Lung microvascular endothelial cell (primary cell): ENCODE measurements at places on chromosomes 2 and 18. TPM values are rescaled to one million over a fixed set of nuclear protein-coding genes. Genes with fewer than 3 reads are reported as not detected.
A peak's percentile ranks its signal among the peaks of the same experiment; 100 is the strongest.

Gene NPHP1
- total RNA-seq, result 0.40 and 1.5 TPM in 2 replicates

Gene MC2R
- total RNA-seq, result not detected in 2 replicates

- peak; percentile 45 for DNase-seq
Measured at GRCh38 chr2:29042561-29043075, 31.7 kb downstream of the PCARE start.

- DNase-seq, result peak; percentile 49
Measured at GRCh38 chr2:119223521-119224390, at the start of gene STEAP3. Gene STEAP3 (plus strand): TSS chr2:119223834. CDS start chr2:119231013, 7,179 bp downstream.

DNA sequence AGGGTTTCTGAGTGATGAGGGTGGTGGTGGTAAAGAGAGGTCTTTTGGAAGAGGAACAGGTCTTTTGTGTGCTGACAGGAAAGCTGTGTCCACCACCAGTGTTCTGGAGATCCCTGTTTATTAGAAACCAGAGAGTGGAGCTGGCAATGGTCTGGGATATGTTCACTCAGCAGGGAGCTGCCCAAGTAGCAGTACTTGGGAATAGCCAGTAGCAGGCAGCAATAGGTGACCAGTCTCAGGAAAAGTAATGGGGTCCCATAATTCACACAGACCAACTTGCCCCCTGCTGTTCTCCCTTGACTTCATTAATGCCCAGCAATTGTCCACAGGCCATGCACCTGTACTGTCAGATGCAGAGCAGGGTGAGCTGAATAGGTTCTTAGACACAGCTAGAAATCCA is 1.8 kb downstream of the TSPYL6 start:
- no peak for DNase-seq

DNA sequence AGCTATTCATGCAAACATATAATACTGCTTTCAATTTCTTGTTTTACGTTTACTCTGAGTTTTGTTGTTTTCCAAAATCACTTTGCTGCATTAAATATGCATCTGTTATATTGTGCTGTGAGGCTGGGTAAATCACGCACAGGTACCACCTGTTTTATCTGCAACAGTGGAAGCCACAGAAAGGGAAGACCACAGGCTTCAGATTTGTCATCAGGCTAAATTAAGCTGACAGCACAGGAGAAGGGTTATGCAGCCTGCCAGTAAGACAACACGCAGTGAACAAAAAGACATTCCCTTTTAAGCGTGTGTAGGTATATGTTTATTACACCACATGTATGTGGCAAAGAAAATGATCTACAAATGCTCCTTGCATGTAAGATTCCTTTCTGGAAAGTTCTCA is 38.2 kb downstream of the ZNF516 start:
- no peak for DNase-seq

DNA sequence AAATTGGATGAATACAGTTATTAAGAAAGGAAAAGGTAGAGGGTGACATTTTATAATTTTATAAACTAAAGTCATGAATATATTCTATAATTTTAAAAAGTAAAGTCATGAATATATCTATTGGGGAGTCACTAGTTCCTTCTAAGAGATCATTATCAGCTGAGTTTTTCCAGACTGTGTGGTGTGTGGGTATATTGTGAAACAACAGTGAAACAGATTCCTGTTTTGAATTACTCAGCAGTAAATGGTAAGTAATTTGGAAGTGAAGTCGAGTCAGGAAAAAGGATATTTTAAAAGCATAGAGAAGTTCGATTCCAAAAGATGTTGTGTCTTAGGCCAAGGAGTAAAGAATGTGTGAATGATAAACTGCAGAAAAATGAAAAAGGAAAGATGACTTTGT is 1018.2 kb upstream of the NXPH2 start:
- no peak for DNase-seq

DNA sequence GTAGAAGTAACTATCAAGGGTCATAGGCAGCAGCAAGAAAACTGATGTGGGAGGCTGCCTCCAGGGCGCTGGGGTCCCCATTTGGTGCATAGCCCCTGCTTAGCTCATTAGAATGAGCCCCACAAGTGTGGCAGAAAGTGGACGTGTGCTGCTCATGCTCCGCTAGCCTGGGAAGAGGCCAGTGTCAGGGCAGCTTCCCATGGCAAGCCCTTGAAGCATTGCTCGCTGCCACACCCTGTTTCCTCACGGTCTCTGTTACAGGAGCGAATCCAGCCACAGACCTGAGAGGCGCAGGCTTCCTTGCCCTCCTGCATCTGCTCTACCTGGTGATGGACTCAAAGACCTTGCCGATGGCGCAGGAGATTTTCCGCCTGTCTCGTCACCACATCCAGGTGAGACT is 22.5 kb downstream of the ELMOD3 start:
- DNase-seq, result no peak

DNA sequence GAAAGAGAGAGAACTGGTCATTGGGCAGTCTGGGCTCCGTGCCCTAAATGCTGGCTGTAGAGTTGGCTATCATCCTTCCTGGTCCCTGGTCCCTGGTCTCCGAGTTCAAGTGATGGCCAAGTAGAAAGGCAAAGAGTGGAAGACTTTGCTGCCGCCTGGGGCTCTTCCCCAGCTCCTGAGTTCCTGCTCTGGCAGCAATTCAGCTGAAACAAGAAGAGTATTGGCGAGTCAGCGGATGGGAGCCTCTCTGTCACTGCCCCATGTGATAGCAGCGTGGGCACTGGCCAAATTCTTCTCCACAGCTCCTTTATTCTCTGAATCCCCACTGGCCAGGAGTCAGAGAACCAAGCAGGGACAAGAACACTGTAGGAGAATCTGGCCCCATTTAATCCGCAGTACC is 351.0 kb upstream of the POU3F3 start:
- no peak for DNase-seq

DNA sequence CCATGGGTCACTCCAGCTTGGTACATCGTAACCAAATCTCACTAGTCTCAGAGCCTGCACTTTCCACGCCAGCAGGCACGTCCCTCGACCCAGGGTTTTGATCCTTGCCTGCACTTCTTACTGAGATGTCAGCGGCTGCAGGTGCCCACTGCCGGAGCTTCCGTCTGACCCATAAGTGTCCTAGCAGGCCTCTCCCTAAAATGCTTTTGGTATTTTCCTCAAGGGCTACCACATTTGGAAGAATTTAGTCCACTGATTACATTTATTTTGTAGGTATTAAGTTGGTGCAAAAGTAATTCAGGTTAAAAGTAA is 175.0 kb upstream of the FBXO11 start:
- DNase-seq, result no peak

- DNase-seq, result no peak
Measured at GRCh38 chr2:111201214-111201613, 80.5 kb downstream of the BCL2L11 start.

- no peak for DNase-seq
Measured at GRCh38 chr2:64108666-64109241, 35.5 kb downstream of the PELI1 start.

- DNase-seq, result peak; percentile 65
Measured at GRCh38 chr2:62219407-62220159, 23.7 kb downstream of the B3GNT2 start.

- DNase-seq, result no peak
Measured at GRCh38 chr2:1674276-1674675, 70.0 kb downstream of the PXDN start.

Gene GPR39
- total RNA-seq, result 0.20 and 0.22 TPM in 2 replicates

Gene EPC2
- 11.6 and 19.0 TPM in 2 replicates for total RNA-seq

- no peak for DNase-seq
Measured at GRCh38 chr18:34951625-34952379, 89.4 kb upstream of the MAPRE2 start.

GRCh38 chr2:193808877-193809276 is 1614.1 kb upstream of the TMEFF2 start:
- DNase-seq, result no peak
